ENCODE measurements at places on chromosomes 16 and 17.

GRCh38 chr16:71467810-71468209, 5.8 kb upstream of the ZNF23 start:
- no peak for DNase-seq

GRCh38 chr16:47258874-47259461, 115.2 kb upstream of the NETO2 start:
- no peak for DNase-seq

DNA sequence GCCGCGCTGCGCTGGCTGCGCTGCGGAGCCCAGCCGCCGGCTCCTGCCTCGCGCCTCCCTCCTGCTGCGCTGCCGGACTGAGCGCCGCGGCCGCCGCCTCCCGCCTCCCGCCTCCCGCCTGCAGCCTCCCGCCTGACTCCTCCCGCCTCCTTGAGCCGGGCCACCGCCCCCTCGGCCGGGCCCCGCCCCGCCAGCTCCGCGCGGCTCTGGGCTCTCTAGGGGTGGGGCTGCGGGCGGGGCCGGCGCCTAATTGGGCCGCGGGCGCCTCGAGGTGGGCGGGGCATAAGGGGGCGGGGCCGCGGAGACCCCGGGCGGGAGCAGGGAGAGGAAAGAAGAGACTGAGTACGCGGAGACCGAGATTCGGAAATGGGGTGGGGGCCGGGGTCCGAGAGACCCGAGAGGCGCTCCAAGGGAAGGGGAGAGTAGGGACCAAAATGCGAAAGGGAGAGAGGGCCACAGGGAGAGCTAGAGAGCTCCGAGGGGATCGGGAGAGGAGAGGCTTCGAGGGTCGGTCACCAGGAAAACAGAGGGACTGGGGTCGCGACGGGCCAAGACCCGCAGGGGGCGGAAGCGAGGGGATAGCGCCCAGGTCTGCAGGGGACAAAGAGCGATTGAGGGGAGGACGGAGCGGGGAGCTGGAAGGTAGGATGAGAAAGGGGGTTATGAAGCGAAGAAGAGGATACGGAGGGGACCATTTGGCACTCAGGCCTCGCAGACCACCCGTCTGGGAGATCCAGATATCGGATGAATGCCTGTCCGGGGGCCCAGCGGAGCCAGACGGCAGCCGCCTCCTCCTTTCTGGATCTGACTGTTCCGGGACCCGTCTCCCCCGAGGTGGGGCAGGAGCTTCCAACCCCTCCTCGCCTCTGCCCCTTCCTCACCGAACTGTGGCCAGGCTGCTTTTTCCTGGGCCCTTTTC, at the start of gene C1QL1:
Gene C1QL1 (minus strand): TSS at position 79 of the 919 bp plus-strand sequence. CDS start 255 bp downstream, outside the sequence.
- DNase-seq, result peak; percentile 12

GRCh38 chr17:9780552-9780951, 10.8 kb downstream of the DHRS7C start:
- DNase-seq, result no peak

GRCh38 chr17:72591289-72592241, 470.7 kb downstream of the SOX9 start:
- DNase-seq, result no peak

DNA sequence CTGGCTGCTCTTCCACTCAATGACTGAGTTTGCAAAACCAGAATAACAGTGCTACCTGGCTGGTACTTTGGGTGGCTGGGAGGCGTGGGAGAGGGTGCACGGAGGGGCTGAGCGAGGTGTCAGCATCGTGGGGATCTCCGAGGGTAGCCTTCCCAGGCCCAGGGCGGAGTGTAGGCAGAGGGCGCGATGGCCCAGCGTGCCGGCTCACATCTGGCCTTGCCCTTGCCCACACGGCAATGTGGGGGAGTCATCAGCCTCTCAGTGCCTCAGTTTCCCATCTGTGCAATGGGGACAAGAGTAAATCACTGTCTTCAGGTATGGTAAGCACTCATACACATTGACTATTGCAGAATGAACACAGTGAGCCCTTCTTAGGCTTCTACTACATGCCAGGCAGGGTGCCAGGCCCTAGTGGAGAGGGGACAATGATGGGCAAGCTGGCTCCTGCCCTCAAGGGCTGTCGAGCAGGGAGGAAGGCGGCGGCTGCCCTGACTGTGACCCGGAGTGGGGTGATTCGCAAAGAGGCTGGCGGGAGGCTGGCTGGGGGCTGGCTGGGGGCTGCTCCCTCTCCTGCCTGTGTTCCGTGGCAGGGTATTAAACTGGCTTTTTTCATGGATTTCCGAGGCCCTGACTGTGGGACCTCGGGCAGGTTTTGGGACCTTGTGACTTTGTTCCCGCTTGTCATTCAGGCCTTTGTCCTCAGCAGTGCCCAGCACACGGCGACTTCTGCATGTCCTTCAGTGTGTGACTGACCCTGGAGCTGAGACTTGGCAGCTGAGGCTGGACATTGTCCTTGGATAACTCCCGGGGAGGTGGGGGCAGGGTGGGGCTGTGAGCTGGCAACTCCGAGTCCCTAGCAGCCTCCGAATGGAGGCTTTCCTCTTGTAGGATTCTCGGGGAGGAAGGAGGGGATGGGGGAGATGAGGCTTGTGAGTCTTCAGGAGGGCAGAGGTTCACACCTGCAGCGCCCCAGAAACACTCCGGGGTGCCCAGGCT, 243.1 kb downstream of the SEC14L1 start:
- no peak for DNase-seq

- no peak for DNase-seq
These were observed 37.6 kb downstream of the NOS2 start for GRCh38 chr17:27762527-27763305.

DNA sequence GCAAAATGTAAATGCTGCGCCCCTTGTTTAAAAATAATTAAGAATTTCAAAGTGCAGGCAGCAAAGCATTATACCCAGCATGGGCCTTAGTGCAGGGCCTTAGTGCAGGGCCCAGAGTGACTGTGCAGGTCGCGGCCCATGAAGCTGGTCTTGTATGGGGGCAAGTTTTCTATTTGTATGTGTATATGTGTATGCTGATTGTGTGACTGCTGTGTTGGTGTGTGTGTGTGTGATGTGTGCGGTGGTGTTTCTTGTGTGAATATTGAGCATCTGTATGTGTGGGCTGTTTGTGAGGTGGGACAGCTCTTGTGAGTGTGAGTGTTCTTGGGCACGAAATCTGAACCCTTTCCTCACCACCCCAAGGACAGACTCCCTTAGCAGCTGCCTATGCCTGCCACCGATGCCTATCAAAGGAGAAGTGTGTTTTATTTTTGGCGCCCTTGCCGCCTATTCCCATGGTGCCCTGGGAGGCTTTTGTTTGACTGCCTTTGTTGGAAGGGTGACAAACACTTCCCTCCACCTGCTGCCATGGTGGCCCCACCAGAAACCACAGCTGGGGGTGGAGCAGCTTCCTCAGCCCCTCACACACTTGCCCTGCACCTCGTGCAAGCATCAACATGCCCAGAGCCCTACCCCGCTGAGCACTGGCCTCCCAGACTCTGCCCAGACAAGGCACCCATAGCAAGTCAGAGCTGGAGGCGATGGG, 18.0 kb downstream of the CCR7 start:
- no peak for DNase-seq

- DNase-seq, result no peak
These were observed 11.4 kb upstream of the ITPRIPL2 start for GRCh38 chr16:19102187-19102872.

DNA sequence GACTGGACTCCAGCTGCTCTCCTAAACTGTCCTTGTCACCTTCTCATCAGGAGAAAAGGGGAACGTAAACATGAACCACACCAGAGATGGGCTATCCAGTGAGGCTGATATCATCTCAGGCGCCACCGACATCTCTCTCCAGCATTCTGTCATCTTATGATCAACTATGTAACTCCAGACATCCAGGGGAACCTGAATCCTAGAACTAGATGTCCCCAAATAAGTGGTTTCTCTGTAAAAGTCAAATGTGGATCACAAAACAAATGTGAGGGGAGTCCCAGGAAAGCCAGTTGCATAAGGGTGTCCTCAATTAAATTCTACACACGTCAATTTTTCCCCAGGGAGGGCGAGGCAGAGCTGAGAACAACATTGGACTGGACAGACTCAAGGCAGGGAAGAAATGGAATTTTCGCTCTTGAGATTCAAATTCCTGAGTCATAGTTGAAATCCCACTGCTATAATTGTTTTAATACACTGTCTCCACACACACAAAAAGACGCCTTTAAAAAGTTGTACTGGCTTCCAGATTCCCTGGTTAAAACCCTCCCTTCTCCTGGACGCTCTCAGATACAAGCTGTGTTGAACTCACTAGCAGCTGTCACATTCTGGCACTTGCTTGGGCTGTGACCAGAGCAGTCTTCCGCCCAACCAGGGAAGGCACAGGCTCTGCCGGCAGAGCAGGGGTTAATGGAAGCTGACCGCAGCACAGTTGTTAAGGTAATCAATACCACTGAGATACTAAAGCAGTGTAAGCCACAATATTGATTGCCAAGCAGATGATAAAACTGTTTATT, 62.6 kb downstream of the ZFHX3 start:
- no peak for DNase-seq

- no peak for DNase-seq
These were observed 20.4 kb downstream of the ZNHIT3 start for GRCh38 chr17:36506831-36507230.

DNA sequence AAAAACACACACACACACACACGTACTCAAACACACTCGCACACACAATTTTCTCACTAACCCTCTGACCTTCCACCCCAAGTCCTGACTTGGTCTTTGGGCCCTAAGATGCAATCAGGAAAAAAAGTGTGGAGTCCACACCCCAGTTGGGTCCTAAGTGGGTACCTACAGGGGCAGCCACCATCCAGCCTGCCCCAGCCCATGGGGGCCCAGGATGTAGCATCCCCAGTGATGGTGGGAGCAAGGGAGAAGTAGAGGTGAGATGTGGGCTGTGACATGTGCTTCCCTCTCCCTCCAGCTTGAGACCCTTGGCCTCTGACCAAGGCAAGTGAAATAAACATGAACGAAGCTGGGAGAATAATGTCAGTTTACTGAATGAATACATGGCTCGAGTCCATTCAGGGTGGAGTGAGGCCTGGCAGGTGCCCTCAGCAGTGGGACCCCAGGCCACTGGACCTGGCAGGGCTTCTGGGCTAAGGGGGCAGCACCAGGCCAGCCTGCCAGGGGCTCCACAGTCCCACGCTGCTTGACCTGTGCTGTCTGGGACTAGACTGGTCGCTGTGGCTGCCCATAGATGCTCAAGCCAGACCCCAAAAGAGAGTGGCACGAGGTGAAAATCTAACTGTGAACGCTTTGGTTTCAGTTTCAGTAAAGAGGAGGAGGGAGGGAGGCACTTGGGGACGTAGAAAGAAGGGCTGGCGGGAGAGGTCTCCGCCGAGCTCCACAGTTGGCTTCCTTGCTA, 73.7 kb downstream of the MRC2 start:
- DNase-seq, result no peak

- DNase-seq, result no peak
These were observed 126.3 kb downstream of the ZFHX3 start for GRCh38 chr16:72921620-72922019.

All from esophagus squamous epithelium (tissue), 5 donors.